ENCODE measurements at places on chromosomes 11 and 22.

GRCh38 chr11:65882120-65883057 is 2.8 kb downstream of the CTSW start:
- DNase-seq: no peak

- peak; percentile 88 for DNase-seq
These were observed 70.6 kb downstream of the RRAS2 start for GRCh38 chr11:14288189-14288935.

- DNase-seq: no peak
These were observed 46.6 kb downstream of the WNT7B start for GRCh38 chr22:45930324-45930723.

DNA sequence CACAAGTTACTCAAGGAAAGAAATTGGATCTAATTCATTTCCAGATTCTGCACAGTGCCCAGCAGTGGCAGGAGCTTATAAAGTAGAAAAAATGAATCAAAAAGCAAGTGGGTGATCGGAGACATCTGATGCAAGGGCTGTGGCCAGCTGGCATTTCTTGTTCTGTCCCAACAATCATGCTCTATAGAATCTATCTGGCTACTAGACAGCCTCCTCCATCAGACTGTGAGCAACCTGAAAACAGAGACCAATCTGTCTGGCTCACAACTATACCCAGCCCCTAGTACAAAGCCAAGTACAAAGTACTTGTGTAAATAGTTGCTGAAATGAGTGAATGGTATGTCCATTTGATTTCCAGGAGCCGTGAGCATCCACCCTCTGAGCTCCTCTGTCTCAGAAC is 11.4 kb downstream of the USH1C start:
- no peak for DNase-seq

- DNase-seq: peak; percentile 47
These were observed 27.0 kb downstream of the GDPD5 start for GRCh38 chr11:75498556-75499255.

- DNase-seq: no peak
These were observed 30.4 kb upstream of the CKAP5 start for GRCh38 chr11:46876471-46876870.

DNA sequence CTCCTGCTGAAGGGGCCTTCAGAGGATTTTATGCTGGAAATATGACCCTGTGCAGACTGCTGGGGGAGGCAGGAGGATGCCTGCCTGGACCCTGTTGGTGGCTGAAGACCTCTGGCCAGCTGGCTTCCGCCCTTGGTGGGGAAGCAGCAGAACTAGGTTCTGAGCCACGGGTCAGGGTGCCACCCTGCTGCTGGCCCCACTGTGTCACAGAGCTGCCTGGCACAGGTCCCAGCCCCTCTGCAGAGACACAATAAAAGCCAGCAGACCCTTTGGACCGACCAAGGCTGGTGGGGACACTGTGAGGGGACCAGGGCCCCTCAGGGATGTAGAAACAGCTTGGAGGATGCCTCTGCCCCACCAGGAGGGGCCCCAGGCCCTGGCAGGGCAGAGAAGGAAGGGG is 6.9 kb upstream of the SREBF2 start:
- no peak for DNase-seq

DNA sequence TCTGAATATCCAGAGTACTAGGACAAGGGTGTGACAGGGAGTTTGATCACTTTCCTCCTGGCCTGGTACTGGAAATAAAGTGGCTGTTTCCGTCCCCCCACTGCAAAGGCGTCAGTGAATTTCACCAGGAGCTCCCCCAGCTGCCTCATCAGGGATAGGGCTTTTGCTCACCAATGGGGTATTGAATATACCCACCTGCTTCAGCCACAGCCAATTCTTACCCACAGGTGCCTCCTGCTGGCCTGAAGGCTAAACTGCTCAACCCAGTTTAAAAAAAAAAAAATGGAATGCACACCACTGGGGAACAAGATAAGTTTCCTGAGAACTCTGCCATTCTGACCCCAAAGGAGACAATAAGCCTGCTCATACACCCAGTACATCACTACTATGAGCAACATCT is 65.3 kb upstream of the MS4A8 start:
- no peak for DNase-seq

GRCh38 chr22:31337178-31337577 is 9.0 kb downstream of the PATZ1 start:
- no peak for DNase-seq

GRCh38 chr11:75273411-75274391 is 33.1 kb downstream of the TPBGL start:
- no peak for DNase-seq

DNA sequence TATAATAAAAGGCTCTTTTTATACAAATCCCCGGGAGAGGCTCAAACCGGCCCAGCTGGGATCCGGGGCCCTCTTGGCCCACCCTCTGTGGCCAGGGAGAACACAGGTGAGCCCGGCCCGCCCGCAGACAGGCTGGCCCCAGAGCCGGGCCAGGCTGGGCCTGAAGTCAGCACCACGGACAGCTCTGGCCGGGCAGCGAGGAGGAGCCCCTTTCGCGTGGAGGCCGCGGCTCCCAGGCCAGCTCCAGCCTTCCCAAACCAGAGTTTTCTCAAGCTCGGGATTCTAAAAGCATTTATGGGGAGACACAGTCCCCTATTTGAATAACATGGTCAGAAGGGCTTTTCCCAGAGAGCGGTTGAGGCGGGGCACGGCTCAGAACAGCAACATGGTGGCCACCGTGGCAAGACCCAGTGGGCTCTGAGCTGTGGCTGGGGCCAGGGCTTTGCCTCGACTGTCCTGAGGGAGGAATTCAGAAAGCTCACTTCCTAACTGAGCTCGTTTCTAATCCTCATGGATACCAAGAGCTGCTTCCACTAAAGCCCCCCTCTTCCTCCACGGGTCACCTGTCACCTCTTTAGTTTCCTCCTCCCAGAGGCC is 115.4 kb downstream of the BRD1 start:
- peak; percentile 13 for DNase-seq

DNA sequence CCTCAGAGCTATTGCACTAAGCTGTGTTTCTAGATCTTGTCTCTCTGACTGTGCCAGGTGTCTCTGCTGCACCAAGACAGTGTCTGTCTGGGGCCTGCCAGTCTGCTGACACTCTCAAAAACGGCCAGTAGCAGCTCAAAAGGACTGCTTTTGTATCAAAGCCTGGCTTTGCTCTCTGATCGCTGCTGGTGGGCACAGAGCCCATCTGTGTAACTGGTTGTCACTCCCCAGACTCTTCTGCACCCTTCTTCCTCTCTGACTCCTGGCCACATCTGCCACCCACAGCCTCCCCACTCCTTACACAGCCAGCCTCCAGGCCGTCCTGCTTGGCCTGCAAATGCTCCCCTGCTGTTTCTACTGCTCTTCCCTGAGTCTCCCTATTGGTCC is 26.5 kb downstream of the MED15 start:
- no peak for DNase-seq

GRCh38 chr11:117303101-117303500 is 12.0 kb downstream of the BACE1-AS start:
- no peak for DNase-seq

DNA sequence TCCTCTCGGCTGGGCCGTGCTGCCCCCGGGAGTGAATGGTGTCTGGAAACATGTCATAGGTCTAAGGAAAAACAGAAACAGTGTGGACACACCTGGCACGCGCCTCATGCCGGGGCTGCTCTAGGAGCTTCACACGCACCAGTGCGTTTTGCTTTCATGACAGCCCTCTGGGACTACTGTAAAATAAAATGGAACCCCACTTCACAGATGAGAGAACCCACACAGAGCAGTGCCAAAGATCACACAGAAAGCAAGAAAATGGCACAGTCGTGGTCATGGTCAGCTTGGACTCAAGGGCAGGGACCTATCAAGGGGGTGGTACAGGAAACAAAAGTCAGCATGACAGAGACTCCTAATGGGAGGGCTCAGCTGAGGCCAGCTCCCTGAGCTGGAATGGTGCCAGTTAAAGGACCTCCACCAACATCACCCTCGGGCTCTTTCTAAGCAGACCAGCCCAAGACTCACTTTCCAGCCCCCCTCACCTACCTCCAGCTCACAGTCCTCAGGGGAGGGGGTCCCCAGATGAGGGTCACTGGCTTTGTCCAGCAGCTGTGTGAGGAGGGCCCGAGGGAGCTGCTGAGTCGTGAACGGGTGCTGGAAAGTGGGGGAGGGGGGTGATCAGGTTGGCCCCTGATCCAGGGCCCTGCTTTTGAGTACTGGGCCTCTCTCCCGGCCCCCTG is 3.3 kb downstream of the MAP4K2 start:
- no peak for DNase-seq

GRCh38 chr11:100719809-100720221 is 32.7 kb downstream of the ARHGAP42 start:
- peak; percentile 84 for DNase-seq

DNA sequence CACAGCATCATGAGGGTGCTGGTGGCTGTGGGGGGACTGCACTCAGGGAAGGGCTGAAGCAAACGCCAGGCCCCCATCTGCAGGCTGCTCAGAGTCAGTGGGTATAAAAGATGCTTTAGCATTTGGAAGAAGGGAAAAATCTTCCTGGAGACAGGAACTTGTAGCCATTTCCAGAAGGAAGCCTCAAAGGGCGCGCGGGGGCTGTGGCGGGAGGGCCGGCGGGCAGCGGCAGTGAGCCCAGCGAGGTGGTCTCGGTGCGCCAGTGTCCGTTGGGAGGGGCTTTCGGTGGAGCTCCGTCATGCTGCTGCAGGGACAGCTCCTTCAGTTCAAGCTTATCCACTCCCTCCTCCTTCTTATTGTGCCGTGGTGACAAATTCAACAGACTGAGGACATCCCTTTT is 63.0 kb upstream of the PITPNB start:
- DNase-seq: no peak

- DNase-seq: no peak
These were observed 17.2 kb downstream of the PPFIBP2 start for GRCh38 chr11:7531011-7531410.

GRCh38 chr22:48579043-48579927 is 1248.4 kb downstream of the BRD1 start:
- DNase-seq: peak; percentile 92

GRCh38 chr11:37394236-37394870 is 796.3 kb upstream of the RAG2 start:
- DNase-seq: no peak

DNA sequence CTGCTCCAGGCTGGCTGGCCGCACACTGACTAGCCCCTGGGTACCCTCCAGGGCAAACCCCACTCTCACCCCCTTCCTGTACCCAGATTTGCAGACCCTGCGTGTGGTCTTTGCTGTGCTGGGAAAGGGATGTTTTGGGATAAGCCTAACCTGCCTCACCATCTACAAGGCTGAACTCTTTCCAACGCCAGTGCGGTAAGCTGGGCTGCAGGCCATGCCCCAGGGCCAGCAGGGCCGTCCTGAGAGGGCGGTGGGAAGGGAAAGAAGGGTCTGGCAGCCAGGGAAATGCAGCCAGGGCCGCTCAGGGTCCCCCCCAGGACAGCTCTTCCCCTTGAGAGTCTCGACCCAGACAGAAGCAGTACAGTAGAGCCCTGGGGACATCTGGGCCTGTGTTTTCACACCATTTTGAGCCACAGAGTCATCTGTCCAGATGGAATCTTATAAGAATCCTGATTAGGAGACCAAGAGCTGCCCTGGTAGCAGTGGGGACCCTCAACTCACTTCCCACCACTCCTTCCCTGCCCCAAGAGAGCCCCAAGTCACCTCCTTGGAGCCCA is 22.4 kb upstream of the SLC22A12 start:
- no peak for DNase-seq

- DNase-seq: no peak
These were observed 183.2 kb upstream of the TBCEL start for GRCh38 chr11:120840661-120841060.

- DNase-seq: no peak
These were observed 3.8 kb downstream of the C22orf39 start for GRCh38 chr22:19443544-19444211.

GRCh38 chr11:83122050-83122449 is 34.9 kb upstream of the PCF11 start:
- DNase-seq: no peak

DNA sequence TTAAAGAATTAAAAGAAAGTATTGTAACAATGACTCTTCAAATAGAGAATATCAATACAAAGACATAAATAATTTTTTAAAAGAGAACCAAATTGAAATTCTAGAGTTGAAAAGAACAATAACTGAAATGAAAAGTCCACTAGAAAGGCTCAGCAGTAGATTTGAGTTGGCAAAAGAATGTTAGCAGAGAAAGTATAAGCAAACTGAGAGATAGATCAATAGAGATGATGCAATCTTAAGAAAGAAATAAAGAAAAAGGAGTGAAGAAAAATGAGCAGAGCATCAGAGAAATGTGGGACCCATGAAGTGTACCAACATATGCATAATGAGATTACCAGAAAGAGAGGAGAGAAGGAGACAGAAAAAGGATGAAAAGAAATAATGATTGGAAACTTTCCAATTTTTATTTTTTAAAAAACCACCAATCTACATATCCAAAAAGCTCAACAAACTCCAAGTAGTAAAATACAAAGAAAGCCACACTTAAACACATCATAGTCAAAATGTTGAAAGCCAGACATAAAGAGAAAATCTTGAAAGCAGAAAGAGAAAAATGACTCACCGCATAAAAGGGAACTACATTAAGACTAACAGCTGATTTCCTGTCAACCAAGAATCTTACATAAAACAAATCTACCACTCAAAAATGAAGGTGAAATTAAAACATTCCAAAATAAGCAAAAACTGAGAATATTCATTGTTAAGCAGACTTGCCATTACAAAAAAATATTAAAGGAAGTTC is 20.9 kb downstream of the NCF4 start:
- no peak for DNase-seq

GRCh38 chr11:35311331-35311730 is 108.0 kb downstream of the SLC1A2 start:
- no peak for DNase-seq

GRCh38 chr11:75561426-75562047 is 516 bp upstream of the SERPINH1 start:
- DNase-seq: no peak

- no peak for DNase-seq
These were observed 1.6 kb downstream of the DUSP8 start for GRCh38 chr11:1570531-1570895.

- no peak for DNase-seq
These were observed 7.4 kb downstream of the HIRA start for GRCh38 chr22:19424186-19424500.

DNA sequence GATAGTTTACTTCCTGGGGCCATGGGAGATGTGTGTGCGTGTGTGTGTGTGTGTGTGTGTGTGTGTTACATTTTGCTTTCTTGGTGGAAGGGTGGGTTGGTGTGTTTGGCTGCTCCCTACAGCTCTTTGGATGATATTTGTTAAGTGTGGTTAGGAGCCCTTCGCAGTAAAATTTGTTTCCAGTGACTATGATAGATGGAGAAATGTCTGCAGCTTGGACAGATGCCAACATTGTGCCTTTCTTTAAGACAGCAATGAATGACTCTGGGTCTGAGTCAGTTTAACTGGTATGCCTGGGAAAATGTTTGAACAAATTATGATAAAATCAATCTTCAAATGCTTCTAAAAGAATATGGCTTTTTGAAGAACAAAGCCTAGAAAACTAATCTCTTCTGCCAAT is 102.7 kb upstream of the TRPC6 start:
- peak; percentile 96 for DNase-seq
